Endodermal cell (in vitro differentiated cells): ENCODE measurements at places on chromosomes 2 and 18.

GRCh38 chr18:61475931-61476330 lies 142.7 kb downstream of the CDH20 start:
- no peak for DNase-seq
- no peak overlapping the region for H3K27ac ChIP-seq
- no peaks in the 10 kb centered on the region for H3K36me3 ChIP-seq
- no peak overlapping the region for H3K4me3 ChIP-seq
- no peaks in the 10 kb centered on the region for H3K27me3 ChIP-seq
- peaks cover 5% of the 10 kb centered on the region for H3K4me1 ChIP-seq

DNA sequence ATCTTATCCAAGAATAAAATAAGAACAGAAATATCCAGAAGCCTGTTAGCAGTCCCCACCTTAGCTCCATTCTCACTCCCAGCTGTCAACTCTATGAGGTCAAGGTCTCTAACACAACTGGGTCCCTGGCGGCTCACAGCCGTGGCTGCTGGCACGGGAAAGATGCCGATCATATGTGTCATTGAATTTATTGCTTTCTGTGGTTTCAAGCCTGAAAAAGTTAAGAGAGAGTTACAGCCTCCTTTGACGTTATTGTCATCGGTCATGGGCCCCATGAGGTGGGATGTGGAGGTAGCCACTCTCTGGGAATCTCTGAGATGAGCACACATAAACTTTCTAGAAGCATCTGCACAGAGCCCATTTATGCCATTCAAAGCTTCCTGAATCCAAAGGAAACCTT lies 28.7 kb upstream of the CABLES1 start:
- no peak overlapping the region for H3K4me3 ChIP-seq
- H3K4me1 ChIP-seq: no peaks in the 10 kb centered on the region
- no peaks in the 10 kb centered on the region for H3K27me3 ChIP-seq
- no peak for DNase-seq
- H3K36me3 ChIP-seq: no peaks in the 10 kb centered on the region
- H3K27ac ChIP-seq: no peak overlapping the region

DNA sequence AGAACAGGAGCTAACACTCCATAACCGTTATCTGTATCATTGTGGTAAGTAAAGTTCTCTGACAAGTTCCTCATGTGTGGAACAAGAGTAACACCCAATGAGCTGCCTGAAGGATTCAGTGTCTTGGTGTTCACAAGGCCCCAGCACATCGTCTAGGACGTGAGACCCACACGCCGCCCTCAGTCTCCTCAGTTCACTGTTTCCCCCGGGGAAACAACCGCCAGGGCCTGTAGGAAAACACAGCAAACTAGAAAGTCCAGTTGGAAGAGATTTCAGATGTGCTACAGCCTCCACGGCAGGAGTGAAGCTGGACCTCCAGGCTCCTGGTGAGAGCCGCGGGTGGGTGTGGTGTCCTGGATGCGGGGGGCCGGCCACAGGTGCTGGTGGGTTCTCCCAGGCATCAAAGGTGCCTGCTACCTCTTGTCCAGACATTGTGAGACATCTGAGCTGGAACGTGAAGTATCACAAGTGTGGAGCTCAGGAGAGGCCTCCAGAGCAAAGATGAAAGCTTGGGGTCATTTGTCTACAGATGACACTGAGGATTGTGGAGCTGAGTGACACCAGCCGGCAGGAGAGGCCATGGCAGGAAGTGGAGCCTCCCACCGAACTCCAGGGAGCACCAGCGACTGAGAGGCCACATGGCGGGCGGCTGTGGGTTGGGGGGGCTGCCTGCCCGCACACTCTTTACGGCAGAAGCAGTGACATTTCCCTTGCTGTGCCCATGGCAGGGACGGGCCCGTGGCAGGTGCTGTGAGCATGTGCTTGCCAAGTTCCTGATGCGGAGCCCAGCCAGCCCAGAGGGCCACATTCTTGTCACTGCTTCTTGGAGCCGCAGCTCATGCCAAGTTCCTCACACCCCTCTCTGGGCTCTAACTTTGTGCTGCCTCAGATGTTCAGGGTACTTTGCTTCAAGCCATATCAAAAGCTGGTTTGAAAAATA lies 131.2 kb downstream of the TMEM18 start:
- H3K36me3 ChIP-seq: no peaks in the 10 kb centered on the region
- no peak overlapping the region for H3K4me3 ChIP-seq
- H3K4me1 ChIP-seq: no peaks in the 10 kb centered on the region
- no peak overlapping the region for H3K27ac ChIP-seq
- H3K27me3 ChIP-seq: no peaks in the 10 kb centered on the region

DNA sequence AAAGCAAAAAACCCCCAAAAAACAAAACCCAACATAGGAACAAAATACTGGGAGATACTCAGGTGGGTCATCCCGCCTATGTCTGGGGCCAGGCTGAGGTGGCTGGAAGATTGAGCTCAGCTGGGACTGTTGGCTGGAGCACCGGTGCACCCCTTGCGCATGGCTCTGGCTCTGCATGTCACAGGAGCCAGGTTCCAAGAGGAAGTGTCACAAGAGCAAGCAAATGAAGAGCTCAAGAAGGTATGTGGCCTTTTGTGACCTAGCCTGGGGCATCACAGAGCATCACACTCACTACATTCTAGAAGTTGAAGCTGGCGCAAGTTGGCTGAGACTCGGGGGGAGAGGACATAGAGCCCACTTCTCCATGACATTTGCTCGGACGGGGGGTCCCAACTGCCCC lies 40.6 kb downstream of the PDCL3 start:
- H3K4me3 ChIP-seq: no peak overlapping the region
- H3K36me3 ChIP-seq: no peaks in the 10 kb centered on the region
- H3K4me1 ChIP-seq: peaks cover 4% of the 10 kb centered on the region
- DNase-seq: no peak
- no peak overlapping the region for H3K27ac ChIP-seq

- H3K27ac ChIP-seq: no peak overlapping the region
- H3K27me3 ChIP-seq: no peaks in the 10 kb centered on the region
- no peaks in the 10 kb centered on the region for H3K36me3 ChIP-seq
- H3K4me1 ChIP-seq: peaks cover 3% of the 10 kb centered on the region
- DNase-seq: no peak
Observed at GRCh38 chr2:233426619-233427342, 72.5 kb downstream of the DGKD start.

DNA sequence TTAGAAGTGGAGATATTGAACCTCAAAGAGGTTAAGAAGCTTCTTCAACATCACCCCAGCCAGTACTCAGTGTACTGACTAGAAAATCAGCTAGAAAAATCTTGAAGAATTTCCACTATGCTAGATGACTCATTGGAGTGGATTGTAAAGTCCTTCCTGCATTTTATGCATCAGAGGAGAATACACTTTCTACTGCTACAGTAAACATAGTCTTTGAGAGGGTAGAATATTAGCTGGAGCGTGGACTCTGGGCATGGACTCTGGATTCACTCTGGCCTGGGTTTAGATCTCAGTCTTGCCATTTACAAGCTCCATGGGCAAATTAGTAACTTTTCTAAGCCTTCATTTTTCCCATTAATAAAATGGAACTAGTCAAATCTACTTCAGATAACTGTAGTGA lies 215.9 kb downstream of the IRS1 start:
- no peaks in the 10 kb centered on the region for H3K36me3 ChIP-seq
- no peaks in the 10 kb centered on the region for H3K27me3 ChIP-seq
- H3K4me3 ChIP-seq: no peak overlapping the region
- no peaks in the 10 kb centered on the region for H3K4me1 ChIP-seq
- DNase-seq: no peak
- H3K27ac ChIP-seq: no peak overlapping the region

- no peaks in the 10 kb centered on the region for H3K27me3 ChIP-seq
- H3K36me3 ChIP-seq: no peaks in the 10 kb centered on the region
- H3K4me3 ChIP-seq: no peak overlapping the region
- no peaks in the 10 kb centered on the region for H3K4me1 ChIP-seq
- DNase-seq: no peak
Observed at GRCh38 chr2:75539955-75540716, 20.6 kb downstream of the EVA1A start.

DNA sequence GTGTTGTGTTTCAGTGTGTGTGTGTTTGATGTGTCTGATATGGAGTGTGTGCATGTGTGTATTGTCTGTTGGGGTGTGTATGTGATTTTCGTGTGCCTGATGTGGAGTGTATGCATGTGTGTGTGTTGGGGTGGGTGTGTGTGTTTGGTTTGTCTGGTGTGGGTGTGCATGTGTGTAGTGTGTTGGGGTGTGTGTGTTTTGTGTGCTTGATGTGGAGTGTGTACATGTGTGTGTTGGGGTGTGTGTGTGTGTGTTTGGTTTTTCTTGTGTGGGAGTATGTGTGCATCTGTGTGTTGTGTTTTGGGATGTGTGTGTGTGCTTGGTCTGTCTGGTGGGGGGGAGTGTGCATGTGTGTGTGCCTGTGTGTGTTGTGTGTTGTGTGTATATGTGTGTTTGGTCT lies 247.4 kb upstream of the ST6GAL2 start:
- no peak for DNase-seq
- H3K36me3 ChIP-seq: no peaks in the 10 kb centered on the region
- H3K27ac ChIP-seq: no peak overlapping the region
- H3K4me3 ChIP-seq: no peak overlapping the region
- no peaks in the 10 kb centered on the region for H3K27me3 ChIP-seq

- no peak for DNase-seq
- H3K27ac ChIP-seq: no peak overlapping the region
- no peaks in the 10 kb centered on the region for H3K36me3 ChIP-seq
- no peaks in the 10 kb centered on the region for H3K27me3 ChIP-seq
Observed at GRCh38 chr2:37500031-37500430, 155.6 kb downstream of the QPCT start.
